Natural killer cell (primary cell): ENCODE measurements at places on chromosomes 7 and 10.

DNA sequence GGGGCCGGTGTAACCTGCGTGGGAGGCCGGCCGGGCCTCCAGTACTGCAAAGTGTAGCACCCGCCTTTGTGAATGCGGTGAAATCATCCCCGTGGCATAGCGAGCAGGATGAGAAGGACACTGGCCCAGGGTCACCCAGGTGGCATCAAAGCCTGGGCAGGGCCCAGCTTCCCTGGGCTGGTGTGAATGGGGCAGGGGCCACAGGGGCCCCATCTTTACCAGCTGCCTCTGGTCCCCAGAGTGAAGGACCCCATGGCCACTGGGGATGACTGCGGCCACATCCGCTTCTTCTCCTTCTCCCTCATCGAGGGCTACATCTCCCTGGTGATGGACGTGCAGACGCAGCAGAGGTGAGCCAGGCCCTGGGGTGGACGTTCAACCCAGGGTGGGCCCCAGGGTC lies 53.8 kb downstream of the RCC1L start:
- no peak for DNase-seq

DNA sequence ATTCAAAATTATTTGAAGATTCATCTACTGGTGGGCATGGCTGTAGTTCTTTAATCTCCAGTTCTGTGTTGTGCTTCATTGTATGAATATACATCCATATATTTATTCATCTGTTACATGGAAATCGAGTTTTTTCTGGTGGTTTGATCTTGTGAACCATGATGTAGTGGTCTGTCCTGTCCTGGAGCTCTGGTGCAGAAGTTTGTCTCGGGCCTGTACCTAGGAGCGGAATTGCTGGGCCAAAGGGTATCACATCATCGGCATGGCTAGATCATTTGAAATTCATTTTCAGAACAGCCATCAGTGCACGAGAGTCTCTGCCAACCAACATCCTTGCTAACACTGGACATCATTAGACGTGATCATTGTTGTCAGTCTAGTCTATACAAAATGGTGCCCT lies 107.0 kb downstream of the ELFN1 start:
- no peak for DNase-seq

- no peak for DNase-seq
These were observed 1091.7 kb upstream of the CELF2 start for GRCh38 chr10:9926003-9926402.

DNA sequence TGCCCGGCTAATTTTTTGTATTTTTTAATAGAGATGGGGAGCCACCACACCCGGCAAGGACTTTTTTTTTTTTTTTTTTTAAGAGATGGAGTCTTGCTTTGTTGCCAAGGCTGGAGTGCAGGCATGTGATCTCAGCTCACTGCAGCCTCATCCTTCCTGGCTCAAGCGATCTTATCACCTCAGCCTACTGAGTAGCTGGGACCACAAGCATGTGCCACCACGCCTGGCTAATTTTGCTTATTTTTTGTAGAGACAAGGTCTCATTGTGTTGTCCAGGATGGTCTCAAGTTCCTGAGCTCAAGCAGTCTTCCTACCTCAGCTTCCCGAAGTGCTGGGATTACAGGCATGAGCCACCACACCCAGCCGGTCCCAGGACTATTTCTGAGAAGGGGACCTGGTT lies 9.3 kb upstream of the MCU start:
- no peak for DNase-seq

DNA sequence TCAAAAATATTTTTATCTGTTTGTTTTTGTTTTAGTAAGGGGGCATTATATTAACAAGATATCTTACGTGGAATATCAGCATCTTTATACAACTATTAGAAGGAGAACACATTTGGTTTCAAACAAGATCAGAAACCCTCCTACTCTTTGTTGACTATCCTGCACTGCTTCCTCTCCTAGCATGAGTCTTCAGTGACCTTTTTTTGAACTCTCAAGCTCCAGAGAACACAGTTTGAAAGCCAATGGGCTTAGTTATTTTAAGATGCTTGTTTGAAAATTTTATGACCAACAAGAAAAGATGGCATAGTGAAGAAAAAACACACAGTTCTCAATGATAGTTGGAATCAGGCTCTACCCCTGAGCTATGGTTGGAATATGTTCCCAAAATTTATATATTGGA lies 37.2 kb upstream of the RTKN2 start:
- no peak for DNase-seq
